ENCODE measurements at places on chromosomes 12 and 14.

- DNase-seq, result no peak
These were observed 106.5 kb upstream of the DCN start for GRCh38 chr12:91289072-91289471.

- DNase-seq, result no peak
These were observed 16.0 kb upstream of the CMAS start for GRCh38 chr12:22029991-22030390.

GRCh38 chr12:22458298-22458937, 85.9 kb downstream of the C2CD5 start:
- no peak for DNase-seq

- DNase-seq, result no peak
These were observed 77.2 kb upstream of the PRICKLE1 start for GRCh38 chr12:42666671-42667243.

- DNase-seq, result no peak
These were observed 559 bp upstream of the RFC5 start for GRCh38 chr12:118015944-118016343.

GRCh38 chr12:12714276-12715021, 2.7 kb upstream of the CDKN1B start:
- DNase-seq, result no peak

GRCh38 chr12:65619018-65619417, 205.3 kb upstream of the HMGA2 start:
- DNase-seq, result no peak

DNA sequence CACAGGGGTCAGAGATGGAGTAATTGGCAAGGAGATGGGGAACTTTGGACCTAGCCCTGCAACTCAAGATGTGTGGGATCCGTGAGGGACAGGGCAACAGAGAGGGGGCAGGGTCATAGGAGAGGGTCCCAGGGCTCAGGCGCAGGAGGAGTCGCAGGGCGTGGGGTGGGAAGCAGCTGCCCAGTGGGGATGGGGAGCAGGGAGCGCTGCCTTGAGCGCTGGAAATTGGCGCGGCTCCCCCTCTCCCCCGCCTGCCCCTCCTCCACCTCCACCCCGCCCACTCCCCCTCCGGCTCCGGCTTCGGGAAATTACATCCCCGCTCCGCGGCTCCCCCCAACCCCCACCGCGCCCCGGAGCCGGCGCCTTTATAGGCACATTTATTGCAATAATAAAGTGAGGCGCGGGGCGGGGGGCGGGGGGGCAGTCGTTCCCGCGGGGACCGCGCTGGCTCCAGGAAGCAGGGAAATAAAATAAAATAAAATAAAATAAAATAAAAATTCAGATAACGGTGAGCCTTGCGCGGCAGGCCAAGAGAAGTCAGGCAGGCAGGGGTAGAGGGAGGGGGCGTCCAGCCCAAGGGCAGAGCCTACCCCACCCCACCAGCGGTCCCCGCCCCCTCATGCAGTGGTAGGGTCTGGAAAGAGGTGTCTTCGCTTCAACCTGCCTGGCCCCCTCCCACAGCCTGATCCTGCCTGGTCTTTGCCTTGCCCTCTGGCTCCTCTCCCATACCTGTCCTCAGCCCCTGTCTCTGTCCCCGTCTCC, 3.6 kb downstream of the NXPH4 start:
- no peak for DNase-seq

GRCh38 chr14:24852312-24853060, 197.5 kb downstream of the STXBP6 start:
- DNase-seq, result no peak

GRCh38 chr12:124388038-124388671, 93.3 kb downstream of the RFLNA start:
- no peak for DNase-seq

DNA sequence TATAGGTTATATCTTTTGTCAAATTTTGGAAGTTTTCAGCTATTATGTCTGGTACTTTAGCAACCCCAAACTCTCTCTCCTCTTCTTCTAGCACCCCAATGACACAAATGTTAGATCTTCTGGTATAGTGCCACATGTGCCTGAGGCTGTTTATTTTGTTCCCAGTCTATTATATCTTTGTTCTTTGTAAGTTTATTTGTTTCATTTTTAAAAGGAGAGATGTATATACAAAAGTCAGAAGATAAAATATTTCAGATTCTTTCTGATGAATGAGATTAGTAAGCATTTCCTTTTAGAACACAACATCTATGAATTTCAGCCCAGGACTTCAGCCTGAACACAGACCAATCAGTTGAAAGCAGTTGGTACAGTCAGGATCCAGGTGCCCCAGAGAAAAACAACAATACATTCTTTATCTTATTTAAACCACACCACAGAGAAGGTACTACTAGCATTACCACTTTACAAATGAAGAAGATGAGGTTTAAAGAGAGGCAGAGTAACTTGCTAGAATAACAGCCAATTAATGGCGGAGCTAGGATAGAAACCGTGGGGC, 114.1 kb upstream of the BTG1 start:
- no peak for DNase-seq
